Retinal pigment epithelial cell (primary cell): ENCODE measurements at places on chromosomes 1 and 21.
A peak's percentile ranks its signal among the peaks of the same experiment; 100 is the strongest.

- no peak for DNase-seq
These were observed 197.7 kb downstream of the GREM2 start for GRCh38 chr1:240414237-240414636.

DNA sequence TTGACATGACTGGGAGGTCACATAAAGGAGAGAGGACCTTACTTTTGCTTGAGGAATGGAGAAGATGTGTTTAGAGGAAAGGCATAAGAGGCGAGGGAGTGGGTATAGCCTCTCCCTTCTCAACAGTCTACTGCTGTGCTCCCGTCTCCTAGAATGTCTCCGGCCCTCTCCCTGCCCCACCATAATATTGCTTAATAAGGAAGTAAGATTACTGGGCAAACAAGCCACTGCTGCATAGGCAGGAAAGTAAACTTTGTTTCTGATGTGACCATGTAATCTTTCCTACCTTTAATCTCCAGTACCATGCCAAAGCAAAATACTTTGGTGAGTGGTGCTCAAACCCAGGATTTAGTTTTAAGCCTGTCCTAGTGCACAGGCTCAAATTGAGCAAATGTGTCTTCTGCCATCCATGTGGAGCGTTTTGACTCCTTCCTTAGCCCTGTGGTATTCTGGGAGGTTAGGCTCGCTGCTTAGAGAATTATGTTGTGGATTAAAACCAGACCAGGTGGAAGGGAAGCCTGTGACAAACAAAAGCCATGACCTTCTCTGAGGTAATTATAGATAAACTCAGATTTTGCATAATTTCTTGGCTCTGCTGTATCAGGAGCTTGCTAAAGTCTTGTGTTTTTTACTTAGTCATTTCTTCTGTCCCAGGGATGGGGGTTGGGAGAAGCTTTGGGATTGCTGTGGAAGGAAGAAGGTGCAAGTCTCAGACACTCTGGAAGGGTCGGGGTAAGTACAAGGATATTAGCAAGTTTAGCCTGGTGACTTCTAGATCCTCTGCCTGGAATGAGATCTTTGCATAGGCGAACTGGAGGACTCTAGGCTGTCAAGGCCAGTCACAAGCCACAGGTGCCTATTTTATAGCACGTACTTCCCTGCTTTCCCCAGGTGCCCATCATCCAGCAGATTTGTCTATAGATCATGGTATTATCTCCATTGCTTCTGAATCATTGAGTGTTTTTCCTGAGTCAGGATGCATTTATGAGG lies 34.5 kb upstream of the DIPK1A start:
- no peak for DNase-seq

GRCh38 chr1:18681423-18681835 lies 50.8 kb downstream of the PAX7 start:
- no peak for DNase-seq

- DNase-seq = no peak
These were observed 50.6 kb upstream of the MRPS6 start for GRCh38 chr21:34022627-34023335.

GRCh38 chr21:15359251-15359650 lies 294.5 kb upstream of the NRIP1 start:
- DNase-seq = no peak

DNA sequence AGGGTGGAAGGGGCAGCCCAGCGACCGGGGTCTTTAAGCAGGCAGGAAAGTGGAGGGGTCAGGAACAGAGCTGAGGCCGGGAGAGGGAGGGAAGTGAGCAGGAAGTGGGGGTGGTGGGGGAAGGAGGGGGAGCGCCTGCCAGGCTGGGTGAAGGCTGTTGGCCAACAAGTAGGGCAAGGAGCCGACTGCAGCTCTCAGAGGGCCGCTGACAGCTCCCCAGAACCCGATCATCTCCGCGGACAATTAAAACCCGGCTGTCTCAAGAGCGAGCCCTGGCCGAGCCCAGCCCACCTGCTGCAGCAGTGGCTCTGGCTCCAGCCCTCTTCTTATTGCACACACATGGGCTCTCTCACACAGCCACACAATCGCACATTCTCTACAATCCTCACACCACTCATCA lies 51.6 kb downstream of the GRIK3 start:
- DNase-seq = no peak

DNA sequence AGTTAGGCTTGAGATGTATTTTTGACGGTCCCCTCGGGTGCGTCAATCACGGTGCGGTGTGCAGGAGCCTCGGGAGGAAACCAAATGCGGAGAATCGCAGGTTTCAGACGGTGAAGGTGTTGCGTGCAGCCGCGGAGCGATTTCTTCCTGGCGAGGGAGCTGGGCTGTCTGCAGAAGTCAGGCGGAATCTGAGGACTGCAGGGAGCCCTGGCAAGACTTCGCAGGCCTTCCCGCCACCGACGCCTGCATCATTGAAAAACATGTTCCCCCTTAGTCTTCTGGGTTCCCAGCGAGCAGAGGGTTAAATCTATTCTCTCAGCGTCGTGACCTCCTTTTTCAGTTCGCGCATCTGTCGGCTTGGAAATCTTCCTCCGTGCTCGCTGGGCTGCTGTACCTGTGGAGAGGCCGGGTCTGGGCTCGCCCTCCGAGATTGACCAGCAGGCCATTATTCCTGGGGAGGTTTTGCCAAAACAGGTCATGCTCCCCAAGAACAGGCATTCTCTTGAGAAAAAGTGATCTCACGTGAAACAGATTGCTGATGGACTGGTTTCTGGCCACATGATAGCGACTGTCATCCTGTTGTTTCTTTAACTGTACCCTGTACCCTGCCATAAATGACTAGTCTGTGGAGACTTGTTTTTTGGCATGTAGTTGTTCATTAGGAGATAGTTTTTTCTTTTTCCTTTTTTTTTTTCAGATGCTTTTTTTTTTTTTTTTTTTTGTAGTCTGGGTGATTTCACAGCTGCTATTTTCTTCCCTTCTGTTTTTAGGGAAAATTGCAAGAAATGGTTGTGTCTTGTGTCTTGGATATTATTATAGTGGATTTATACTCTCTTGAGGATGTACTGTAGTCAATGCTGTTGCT lies 894 bp downstream of the EPB41 start:
- DNase-seq = no peak

DNA sequence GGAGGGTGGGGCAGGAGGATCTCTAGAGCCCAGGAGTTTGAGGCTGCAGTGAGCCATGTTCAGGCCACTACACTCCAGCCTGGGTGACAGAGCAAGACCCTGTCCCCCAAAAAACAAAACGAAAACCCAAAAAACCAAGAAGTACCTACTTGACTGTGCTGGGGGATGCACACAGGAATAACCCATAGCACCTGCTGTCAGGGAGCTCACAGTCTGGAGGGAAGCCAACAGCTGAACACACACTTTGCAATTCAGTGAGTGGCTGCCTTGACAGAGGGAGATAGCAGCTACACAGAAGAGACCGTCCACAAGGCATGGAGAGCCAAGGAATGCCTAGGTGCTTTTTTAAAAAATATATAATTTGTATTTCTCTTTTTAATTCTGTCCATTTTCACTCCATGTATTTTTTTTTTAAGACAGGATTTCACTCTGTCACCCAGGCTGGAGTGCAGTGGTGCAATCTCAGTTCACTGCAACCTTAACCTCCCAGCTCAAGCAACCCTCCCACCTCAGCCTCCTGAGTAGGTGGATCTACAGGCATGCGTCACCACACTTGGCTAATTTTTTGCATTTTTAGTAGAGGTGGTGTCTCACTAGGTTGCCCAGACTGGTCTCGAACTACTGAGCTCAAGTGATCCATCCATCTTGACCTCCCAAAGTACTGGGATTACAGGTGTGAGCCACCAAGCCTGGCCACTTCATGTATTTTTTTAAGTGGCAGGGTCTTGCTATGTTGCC lies 68.7 kb downstream of the NID1 start:
- DNase-seq = no peak

- no peak for DNase-seq
These were observed 319.1 kb upstream of the SGIP1 start for GRCh38 chr1:66214901-66215300.

DNA sequence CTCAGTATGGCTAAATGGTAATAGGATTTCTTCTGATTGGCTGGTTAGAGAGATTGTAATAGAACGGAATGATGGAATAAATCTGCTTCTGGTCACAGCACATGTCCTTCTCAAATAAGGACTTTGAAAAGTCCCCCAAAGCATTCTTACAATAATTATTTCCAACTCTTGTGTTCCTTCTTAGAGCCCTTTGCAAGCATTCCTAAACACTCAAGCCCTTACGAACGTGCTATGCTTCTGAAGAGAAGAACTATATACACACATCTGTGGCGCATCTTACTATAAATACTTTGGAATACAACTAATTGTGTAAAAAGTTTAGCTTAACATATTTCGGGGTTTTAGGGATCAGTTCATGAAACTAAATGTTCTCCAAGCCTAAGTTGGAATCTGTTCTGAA lies 25.6 kb downstream of the CLIC4 start:
- DNase-seq = no peak

- no peak for DNase-seq
These were observed 2121.3 kb downstream of the NCAM2 start for GRCh38 chr21:23119491-23119890.

GRCh38 chr1:47396671-47397196 lies 19.4 kb upstream of the FOXE3 start:
- DNase-seq = no peak

GRCh38 chr1:24236789-24237371 lies 49.8 kb upstream of the IFNLR1 start:
- peak; percentile 77 for DNase-seq

GRCh38 chr1:203316626-203317093 lies 11.3 kb downstream of the BTG2 start:
- DNase-seq = peak; percentile 62

DNA sequence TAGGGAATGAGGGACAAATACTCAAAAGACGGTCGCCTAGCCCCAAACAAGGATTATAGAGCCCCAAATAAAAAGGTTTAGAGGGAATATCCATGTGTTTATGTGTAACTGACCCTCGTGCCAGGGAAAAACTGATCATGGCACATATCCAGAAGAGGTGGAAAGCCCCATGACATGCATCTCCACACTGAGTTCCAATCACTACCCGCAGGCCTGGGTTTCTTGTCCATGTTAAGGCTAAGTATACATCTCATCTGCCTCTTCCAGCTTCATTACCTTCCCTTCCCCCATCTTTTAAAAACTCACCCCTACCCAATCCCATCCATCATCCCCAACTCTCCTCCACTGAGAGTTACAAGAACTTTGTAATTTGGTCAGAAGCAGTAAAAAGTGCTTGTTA lies 15.2 kb downstream of the GADD45A start:
- DNase-seq = no peak

DNA sequence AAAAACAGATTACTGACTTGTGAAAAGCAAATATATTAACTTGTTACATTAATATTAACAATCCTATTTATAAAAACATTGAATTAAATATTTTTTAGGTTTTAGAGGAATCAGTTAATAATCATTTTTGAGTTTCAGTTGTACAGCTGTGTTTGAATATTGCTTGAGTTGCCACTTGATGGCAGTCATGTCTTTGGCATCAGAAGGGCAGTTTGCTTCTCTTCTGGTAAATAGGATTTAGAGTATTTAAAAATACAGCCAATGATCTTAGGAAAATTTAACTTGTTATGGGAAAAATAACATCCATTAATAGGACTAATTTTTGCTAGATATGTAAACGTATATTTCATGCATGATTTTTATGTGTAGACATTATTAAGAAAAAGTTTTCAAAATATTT lies 234.1 kb downstream of the NCAM2 start:
- peak; percentile 34 for DNase-seq

- DNase-seq = peak; percentile 22
These were observed 54.5 kb downstream of the GPR161 start for GRCh38 chr1:168082008-168082876.

DNA sequence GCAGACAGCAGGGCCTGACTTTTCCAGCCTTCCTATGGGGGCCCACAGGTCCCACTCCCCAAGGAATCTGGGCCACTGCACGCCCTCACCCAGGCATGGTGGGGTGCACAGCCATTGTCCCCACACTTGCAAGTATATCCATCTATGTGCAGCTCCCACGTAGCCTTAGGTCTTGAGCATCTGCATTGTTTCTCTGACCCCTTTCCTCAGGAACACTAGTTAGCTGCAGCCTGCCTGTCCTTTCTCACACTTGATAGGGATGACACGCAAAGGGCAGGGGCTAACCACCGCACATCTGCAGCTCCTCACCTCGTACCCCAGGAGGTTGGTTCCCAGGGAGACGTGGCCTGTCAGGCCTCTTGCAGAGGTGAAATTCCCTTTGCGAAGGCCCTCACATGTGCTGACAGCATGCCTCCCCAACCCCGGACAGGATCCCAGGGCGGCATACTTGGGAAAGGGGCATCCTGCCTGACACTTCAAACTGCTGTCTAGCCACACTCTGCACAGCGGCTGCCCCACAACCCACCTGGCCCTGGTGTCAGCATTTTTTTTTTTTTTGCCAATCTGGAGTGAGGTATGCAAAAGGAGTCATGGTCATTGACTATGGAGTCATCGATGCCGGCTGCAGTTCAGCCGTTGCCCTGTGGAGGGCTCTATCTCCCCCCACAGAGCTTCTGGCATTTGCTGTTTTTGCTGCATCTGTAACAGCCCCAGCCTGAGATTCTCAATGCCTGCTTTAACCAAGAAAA lies 5.0 kb downstream of the JMJD4 start:
- peak; percentile 12 for DNase-seq

GRCh38 chr1:205245096-205245495 lies 17.4 kb downstream of the TMCC2 start:
- DNase-seq = no peak

GRCh38 chr1:179876300-179876715 lies 1.3 kb downstream of the TOR1AIP2 start:
- no peak for DNase-seq

- no peak for DNase-seq
These were observed 68.4 kb upstream of the ZNF281 start for GRCh38 chr1:200478239-200478623.

- no peak for DNase-seq
These were observed 841.2 kb upstream of the ADGRL4 start for GRCh38 chr1:79847700-79848099.

- no peak for DNase-seq
These were observed 154.1 kb downstream of the HIVEP3 start for GRCh38 chr1:41764656-41765055.

GRCh38 chr1:41357451-41358101 lies 3.7 kb upstream of the FOXO6 start:
- DNase-seq = peak; percentile 46

DNA sequence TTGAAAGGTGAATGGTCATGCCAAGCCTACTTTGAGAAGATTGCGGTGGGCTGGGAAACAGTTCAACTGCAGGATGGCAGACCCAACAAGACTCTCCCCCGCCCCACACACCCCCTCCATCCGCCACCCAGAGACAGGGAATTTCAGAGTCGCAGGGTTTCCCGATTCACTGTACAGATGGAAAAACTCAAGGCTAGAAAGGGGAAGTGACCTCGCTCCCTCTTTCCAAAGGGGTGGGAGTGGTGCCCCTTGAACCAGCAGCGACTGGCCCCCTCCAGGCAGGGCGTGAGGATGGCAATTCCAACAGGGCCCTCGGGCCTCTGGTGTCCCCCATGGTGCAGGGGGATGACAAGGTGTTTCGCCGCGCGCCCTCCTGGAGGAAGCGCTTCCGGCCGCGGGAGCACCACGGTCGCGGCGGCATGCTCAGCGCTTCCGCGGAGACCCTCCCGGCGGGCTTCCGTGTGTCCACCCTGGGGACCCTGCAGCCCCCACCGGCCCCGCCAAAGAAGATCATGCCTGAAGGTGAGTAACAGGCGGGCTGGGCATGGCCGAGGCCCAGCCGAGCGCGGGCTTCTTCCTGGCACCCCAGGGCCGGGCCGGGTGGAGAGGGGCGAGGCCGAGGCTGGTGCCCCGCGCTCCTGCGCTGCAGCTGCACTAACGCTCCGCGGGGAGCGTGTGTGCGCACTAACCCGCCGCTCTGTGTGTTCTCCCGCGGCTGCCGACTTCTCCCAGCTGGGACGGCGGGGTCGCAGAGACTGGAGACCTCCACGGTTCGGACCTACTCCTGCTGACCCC lies 10.4 kb downstream of the MYOG start:
- DNase-seq = no peak
